Lung (tissue), 17 donors: ENCODE measurements at places on chromosomes 11 and 22. TPM values are rescaled to one million over a fixed set of nuclear protein-coding genes. Genes with fewer than 3 reads are reported as not detected.
A peak's percentile ranks its signal among the peaks of the same experiment; 100 is the strongest.

The HBG2 gene
- total RNA-seq: 13,246 TPM

The GPR83 gene
- not detected for total RNA-seq

The PDXP gene
- 5.7 TPM for total RNA-seq

The CARNS1 gene
- 1.2 TPM for total RNA-seq

The SMIM35 gene
- 0.06 TPM for total RNA-seq

GRCh38 chr11:48081151-48082010 lies 101.0 kb downstream of the PTPRJ start:
- DNase-seq: no peak

- no peak for DNase-seq
These were observed 9.7 kb downstream of the SMARCB1 start for GRCh38 chr22:23796461-23796860.

GRCh38 chr22:35464399-35464798 lies 64.5 kb downstream of the MCM5 start:
- no peak for DNase-seq

DNA sequence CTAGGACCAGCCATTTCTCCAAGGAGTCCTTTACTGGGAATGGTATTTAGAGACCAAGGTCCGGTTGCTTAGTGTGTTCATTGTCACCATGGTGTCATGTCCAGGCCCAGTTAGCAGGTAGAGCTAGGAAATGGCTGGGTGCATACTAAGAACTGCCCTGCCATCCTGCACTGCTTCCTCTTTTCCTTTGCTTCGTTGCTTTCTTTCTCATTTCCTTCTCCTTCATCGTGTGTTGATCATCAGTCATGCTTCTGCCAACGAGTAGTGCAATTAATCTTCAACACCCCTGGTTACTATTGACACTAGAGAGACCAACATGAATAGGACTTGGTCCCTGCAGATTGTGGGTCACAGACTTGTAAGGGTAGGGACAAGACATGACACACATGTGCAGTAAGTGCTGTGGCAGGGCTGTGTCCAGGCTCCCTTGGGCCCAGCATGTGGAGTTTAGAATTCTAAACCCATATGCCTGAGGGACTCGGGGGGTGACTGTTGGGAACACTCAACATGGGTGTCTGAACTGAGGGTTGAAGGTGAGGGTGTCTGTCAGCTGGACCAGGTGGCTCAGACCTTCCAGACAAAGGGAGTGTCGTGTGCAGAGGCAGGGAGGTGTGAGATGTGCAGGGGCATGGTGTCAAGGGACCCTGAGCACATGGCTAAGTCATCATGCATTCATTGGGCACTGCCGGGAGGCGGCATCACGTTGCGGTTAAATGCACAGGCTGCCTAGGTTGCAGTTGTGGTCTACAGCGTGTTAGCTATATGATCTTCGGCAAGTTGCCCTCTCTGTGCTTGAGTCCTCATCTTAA lies 42.6 kb downstream of the ST14 start:
- no peak for DNase-seq

GRCh38 chr11:77406396-77406795 lies 67.5 kb downstream of the PAK1 start:
- no peak for DNase-seq

- DNase-seq: no peak
These were observed 107.7 kb downstream of the ELP4 start for GRCh38 chr11:31617246-31617645.

DNA sequence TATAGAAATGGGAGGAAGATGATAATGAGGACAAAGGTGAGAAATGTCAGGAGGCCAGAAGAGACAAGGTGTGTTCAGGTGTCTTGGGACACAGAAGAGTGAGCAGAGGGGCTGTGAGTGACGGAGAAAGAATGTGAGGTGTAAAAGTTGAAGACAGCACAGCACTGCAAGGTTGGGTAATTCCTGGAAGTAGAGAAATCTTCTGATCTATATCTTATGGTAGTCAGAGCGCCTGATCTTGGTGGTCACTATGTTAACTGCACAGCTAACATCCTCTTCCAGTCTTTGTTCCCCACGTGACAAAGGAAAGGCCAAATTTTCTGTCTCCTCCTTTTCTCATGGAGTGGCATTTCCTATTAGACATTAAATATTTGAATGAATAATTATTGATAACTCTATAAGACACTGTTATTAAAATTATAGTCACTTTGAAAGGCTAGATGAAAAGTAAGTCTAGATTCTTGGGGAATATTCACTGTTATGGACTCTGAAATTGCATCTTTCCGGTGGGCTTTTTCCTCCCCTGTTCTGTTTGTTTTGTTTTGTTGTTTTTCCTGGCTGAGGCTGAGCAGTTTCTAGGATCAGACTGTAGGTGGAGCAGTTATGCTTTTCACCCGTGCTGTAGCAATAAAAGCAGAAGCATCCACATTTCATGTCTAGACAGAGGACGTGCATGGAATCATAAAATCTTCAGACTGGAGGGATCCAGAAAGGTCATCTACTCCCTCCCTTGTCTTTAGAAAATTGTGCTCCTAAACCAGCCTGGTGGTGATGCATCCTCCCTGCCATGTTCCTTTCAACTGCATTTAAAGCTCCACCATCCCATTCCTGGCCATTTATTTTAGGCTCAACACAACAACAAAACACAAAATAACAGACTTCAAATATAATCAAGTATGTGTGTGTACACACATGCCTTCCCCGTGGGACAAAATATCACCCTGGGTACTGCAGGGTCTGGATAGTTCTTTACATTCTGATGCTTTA lies 26.6 kb downstream of the SC5D start:
- peak; percentile 73 for DNase-seq

DNA sequence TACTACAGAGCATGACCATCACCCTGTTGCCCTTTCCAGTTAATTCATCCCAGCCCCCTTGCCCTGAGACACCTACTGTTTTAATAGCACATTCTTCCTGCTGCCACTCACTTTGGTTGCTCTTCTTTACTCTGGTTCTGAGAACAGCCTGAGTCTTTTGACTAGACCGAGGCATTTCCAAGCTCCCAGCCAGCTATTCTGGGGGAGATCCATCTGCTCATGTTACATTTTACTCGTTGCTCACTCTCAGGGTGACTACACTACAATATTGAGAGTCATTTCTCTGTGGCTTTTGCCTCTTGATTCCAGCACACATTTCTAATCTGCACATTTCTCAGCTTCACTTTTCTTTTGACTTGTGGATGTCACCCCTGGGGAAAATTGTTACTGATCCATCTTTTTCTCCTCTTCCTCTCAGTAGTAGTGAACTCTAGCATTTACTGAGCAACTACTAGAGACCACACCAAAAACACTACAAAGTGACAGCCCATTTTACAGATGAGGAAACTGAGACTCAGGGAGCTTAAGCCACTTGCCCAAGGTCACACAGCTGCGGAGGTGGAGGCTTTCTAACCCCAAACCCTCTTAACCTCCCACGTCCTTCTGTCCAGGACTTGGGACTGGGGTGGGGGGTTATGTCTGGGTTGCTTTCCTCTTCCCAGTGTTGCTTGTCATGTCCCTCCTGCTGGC lies 117.8 kb downstream of the C11orf91 start:
- no peak for DNase-seq

DNA sequence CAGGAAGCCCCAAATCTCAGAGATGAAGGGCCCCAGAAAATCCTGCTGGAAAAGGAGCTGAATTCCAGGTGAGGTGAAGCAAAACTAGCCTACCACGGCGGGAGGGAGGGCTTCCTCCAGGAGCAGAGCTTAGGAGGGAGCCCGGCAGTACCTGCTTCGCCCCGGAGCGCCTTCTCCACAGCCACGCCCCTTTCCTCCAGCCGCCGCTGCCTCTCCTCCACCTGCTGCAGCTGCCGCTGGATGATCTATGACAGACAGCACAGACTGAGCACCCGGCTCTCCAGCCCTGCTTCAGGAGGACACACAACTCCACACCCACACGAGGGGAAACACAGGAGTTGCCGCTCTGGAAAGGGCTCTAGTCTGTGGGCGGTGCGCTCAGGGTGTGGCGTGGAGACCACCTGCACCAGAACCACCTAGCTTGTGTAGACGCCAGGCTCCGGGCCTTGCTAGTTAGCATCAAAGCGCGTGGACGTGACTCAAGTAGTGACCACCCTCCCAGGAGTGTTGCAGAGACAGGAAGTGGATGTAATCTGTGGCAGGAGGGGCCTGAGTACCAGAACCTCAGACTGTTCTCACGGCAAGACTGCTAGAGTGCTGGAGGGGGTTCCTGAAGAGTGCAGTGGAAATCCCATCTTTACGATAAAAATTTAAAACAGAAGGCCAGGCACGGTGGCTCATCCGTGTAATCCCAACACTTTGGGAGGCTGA lies 34.6 kb upstream of the BID start:
- peak; percentile 30 for DNase-seq

GRCh38 chr11:131402040-131402439 lies 31.6 kb downstream of the NTM start:
- DNase-seq: no peak

GRCh38 chr11:8247312-8247711 lies 16.4 kb downstream of the LMO1 start:
- no peak for DNase-seq

DNA sequence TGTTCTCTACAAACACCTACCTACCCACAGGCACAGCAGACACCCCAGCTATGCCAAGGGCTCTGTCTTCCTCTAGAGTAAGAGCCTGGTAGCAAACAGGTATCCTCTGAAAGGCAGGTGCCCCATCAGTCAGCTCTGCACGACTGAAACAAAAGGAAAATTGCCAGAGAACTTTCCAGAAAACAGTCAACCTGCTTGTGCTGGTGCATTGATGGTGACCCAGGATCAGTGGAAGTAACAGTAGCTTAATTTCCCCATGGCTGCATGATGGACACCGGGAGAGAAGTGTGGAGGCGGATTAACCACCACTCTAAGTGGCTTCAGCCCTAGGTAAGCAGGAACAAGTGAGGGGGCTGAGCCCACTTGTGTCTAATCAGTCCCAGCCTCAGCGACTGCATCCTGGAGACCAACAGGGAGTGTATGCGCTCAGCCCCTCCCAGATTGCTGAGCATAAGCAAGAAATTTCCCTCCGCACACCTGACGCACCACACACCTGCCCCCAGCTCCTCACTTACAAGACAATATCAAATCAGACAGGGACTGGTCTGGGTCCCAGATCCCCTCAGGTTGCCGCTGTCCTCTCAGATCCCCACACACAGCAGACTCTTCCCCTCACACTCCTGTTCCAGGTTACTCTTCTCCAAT lies 70.7 kb upstream of the IGLL5 start:
- DNase-seq: no peak

DNA sequence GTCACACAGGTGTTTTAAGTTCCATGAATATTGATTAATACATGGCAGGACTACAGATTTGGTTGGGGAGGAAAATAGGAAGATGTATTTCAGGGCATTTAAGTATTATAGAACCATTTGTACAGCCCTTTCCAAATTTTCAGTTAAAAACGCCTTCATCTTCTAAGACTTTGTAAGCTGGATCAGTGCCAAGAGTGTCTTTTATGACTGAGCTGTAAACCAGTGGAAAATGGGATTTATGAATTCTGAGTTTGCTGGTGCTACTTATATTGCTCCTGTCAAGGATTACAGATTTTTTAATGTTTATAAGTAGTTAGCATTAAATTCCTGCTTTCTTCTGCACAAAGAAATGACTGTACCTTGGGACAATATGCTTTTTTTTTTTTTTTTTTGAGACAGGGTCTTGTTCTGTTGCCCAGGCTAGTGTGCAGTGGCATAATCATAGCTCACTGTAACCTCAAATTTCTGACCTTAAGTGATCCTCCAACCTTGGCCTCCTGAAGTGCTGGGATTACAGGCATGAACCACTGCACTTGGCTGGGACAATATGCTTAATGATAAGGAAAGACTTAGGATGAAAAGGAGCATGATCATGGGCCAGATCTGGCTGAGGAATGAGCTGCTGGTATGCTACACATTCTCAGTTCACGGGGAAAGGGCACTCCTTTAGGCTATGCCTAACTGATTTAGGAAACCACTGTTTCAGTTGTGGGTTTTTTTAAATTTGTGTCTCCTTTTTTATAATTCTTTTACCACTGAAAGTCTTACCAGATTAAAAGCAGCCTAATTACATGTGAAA lies 113.6 kb upstream of the MTNR1B start:
- DNase-seq: peak; percentile 78

- no peak for DNase-seq
These were observed 118.7 kb upstream of the LARGE1 start for GRCh38 chr22:34038801-34039555.

DNA sequence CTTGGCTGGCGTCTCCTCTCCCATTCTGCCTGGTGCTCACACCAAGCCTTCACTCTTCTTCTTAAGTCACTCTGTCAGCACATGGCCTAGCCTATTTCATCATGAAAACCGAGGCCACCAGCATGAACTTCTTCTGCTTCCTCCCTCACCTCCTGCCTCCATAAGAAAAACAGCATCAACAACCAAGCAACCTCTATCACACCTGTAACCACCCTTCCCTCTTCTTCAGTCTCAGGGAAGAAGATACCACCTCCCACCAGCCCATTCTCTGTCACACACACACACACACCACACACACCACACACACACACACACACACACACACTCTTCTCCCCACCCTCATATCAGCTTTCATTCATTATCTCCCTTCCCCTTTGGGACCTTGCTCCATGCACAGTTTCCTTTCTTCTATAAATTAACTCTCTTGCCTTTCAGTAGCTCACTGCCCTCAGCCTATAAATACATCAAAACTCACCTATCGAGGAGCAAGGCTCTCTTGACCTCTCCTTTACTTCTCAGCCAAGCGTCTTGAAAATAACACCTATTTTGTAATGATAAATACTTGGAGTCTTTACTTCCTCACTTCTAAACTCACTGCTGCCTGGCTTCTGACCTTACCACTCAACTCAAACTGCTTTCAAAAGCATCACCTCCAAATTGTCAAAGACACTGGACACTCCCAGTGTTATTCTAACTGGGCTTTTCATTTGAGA lies 36.6 kb downstream of the SC5D start:
- DNase-seq: no peak

DNA sequence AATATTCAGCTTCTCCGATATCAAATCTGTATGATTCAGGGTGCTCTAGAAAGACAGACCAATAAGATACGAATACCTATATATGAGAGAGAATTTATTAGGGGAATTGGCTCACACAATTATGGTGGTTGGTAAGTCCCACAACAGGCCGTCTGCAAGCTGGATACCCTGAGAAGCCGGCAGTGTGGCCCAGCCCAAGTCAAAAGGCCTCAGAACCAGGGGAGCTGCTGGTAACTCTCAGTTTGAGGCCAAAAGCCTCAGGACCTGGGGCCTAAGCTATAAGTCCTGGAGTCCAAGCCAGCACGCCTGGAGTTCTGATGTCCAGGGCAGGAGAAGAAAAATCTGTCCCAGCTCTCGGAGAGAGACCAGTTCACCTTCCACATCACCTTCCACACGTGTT lies 318.7 kb downstream of the BRD1 start:
- no peak for DNase-seq

GRCh38 chr22:47367993-47368945 lies 605.8 kb downstream of the TBC1D22A start:
- DNase-seq: no peak

- no peak for DNase-seq
These were observed 77.5 kb upstream of the VPREB1 start for GRCh38 chr22:22166941-22167713.
